ENCODE measurements at places on chromosomes 7 and 10.

- no peak overlapping the region for H3K27ac ChIP-seq
- H3K36me3 ChIP-seq = peaks cover 47% of the 10 kb centered on the region
These were observed 11.7 kb downstream of the ZYX start for GRCh38 chr7:143392875-143393266.

DNA sequence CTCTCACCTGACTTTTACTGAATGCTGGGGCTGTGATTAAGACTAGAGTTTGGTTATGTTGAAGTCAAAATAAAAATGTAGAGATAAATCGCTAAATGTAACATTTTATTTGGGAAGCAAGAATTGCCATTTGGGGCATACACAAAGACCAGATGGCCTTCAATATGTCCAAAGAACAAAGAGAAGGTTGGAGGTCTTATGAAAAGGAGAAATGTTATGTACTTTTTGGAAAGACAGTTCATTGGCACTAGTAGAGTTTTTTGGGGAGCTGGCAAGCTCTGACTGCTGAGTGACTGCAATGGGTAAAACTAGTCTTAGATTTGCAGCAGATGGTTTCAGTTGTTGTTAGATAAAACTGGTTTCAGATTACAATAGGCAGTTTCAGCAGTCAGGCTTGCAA is 35.6 kb upstream of the GALNT17 start:
- no peak for DNase-seq
- H3K27me3 ChIP-seq = no peaks in the 10 kb centered on the region
- no peaks in the 10 kb centered on the region for H3K36me3 ChIP-seq
- H3K27ac ChIP-seq = no peak overlapping the region
- H3K4me1 ChIP-seq = no peaks in the 10 kb centered on the region

- no peak overlapping the region for H3K4me3 ChIP-seq
- H3K36me3 ChIP-seq = no peaks in the 10 kb centered on the region
- DNase-seq = no peak
- no peaks in the 10 kb centered on the region for H3K27me3 ChIP-seq
These were observed 37.2 kb downstream of the MKLN1 start for GRCh38 chr7:131364767-131365344.

- peaks cover 5% of the 10 kb centered on the region for H3K36me3 ChIP-seq
- H3K4me1 ChIP-seq = peaks cover 7% of the 10 kb centered on the region
- H3K27me3 ChIP-seq = no peaks in the 10 kb centered on the region
These were observed 62.5 kb downstream of the DAGLB start for GRCh38 chr7:6385110-6385781.

DNA sequence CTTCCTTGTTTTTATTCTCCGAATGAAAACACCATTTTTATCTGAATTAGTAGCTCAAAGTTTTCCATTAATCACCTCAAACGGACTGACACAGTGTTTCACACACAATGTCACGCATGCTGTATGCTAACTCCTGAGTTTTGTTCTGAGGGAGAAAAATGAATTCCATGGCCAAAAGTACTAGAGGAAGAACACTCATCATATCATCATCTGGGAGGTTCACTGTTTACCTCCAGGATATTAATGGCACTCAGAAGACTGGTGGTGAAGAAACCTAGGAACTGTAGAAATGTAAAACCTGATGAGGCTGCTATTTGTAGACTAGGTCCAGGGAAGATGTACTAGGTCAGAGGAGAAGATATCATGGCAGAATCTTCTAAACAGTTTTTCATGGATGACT is 395.6 kb upstream of the ETV1 start:
- no peak overlapping the region for H3K27ac ChIP-seq
- no peaks in the 10 kb centered on the region for H3K36me3 ChIP-seq
- H3K4me1 ChIP-seq = no peaks in the 10 kb centered on the region
- no peak overlapping the region for H3K4me3 ChIP-seq
- H3K27me3 ChIP-seq = no peaks in the 10 kb centered on the region
- no peak for DNase-seq

GRCh38 chr7:69389216-69389615 is 209.1 kb upstream of the AUTS2 start:
- H3K36me3 ChIP-seq = no peaks in the 10 kb centered on the region
- no peak overlapping the region for H3K4me3 ChIP-seq
- peaks cover 2% of the 10 kb centered on the region for H3K4me1 ChIP-seq

DNA sequence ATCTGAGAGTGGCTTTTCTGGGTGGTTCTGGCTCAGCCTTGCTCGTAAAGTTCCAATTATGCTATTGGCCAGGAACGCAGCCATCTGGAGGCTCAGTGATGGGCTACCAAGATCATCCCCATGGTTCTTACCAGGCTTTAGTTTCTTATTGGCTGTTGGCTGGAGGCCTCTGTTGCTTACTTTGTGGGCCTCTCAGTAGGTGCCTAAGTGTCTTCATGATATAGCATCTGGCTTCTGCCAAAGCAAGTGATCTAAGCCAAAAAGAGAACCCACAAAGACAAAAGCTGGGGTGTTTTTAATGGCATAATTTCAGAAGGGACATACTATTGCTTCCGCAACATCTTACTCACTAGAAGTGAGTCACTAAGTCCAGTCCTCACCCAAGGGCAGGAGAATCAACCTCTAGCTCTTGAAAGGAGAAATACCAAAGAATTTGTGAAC is 132.0 kb upstream of the MDFIC start:
- H3K4me1 ChIP-seq = no peaks in the 10 kb centered on the region
- no peaks in the 10 kb centered on the region for H3K36me3 ChIP-seq
- DNase-seq = no peak
- no peaks in the 10 kb centered on the region for H3K27me3 ChIP-seq
